ENCODE measurements at places on chromosomes 12 and 14. TPM values are rescaled to one million over a fixed set of nuclear protein-coding genes. Genes with fewer than 3 reads are reported as not detected.

DNA sequence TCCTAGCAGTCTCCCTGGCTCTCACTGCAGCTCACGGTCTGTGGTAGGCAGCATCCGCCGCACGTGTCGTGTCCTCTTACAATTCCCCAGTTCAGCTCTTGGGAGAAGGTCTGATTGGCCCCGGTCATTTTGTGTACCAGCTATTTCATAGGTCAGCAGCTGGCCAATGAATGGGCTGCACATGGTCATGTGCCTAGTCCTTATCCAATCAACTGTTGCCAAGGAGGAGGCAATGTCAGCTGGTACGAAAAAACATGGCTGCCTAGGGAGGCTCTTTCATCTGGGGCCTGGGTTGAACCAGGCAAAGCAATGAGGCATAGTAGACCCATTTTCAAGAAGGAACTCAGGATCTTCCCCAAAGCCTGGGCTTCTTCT is 46.1 kb downstream of the RNFT2 start:
- H3K36me3 ChIP-seq = no peaks in the 10 kb centered on the region
- H3K27me3 ChIP-seq = no peaks in the 10 kb centered on the region
- H3K4me3 ChIP-seq = no peak overlapping the region
- no peak overlapping the region for H3K27ac ChIP-seq

NPFF gene
- total RNA-seq = not detected

- H3K4me1 ChIP-seq = peaks cover 7% of the 10 kb centered on the region
- DNase-seq = no peak
- no peak overlapping the region for H3K27ac ChIP-seq
- no peaks in the 10 kb centered on the region for H3K27me3 ChIP-seq
- no peak overlapping the region for H3K4me3 ChIP-seq
- H3K36me3 ChIP-seq = no peaks in the 10 kb centered on the region
Observed at GRCh38 chr12:116431677-116432300, 127.4 kb upstream of the MAP1LC3B2 start.

GDF3 gene
- total RNA-seq = 0.66 TPM

DNA sequence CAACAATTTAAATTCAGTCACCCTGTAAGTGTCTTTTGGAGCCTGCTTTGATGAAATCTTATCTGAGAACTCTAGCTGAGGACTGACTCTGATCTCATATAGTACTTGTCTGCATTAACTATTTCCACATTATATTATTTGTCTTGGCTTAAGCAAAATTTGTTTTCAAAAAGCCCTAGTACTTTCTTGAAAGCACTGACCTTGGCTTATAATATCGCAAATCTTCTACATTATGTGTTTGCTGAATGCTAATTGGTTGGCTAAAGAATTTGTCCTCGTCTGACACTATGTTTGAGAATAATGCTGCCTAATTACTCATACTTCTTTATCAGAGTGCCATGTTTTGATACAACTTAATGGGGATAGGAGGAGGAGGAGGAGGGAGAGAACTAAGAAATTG is 46.9 kb upstream of the FLRT2 start:
- no peaks in the 10 kb centered on the region for H3K36me3 ChIP-seq
- H3K27me3 ChIP-seq = no peaks in the 10 kb centered on the region
- peak; percentile 58 for DNase-seq
- H3K27ac ChIP-seq = no peak overlapping the region

STXBP6 gene
- total RNA-seq = 3.9 TPM

KIF26A gene
- total RNA-seq = 12.3 TPM

DNA sequence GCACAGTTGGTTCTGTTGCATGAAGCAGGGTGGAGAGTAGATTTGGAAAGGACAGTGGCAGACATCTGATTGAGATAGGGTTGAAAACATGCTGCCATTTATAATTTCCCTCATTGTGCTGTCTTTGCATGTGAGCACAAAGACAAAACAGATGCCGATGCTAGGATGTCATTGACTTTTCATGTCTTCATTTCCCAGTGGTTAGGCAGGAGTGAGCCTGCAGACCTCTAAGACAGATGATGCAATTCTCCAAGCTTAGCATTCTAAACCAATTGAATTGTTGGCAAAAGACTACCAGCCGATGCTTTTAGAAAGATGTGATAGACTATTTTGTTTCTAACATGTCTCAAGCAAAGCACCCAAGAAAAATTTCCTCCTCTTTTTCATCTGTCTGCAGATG is 37.1 kb upstream of the PELI2 start:
- H3K27me3 ChIP-seq = no peaks in the 10 kb centered on the region
- H3K36me3 ChIP-seq = no peaks in the 10 kb centered on the region
- no peak overlapping the region for H3K4me3 ChIP-seq
- no peak for DNase-seq
- H3K4me1 ChIP-seq = no peaks in the 10 kb centered on the region

DNA sequence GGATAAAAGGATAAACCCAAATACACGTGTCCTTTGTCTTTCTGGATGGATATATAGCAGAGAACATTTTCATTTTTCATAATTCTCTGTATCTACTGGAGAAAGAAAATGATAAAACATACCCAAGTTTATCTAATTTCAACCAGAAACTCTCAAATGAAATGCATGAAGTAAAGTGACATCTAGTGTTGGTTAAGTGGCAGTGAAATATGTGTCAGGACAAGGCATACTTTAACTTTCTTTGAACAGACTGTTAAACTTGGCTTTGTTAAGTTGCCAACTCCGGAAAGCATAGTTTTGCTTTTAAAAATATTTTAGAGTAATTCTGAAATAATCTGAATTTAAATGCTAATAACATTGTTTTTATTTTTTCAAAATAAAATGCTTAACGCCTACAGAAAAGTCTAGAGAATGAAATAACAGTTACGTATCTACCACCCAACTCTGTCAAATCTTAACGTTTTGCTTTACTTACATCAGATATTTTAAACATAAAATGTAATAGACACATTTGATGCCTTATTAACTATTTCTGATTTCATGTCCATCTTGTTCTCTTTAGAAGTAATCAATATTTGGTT is 25.2 kb upstream of the NTN4 start:
- no peaks in the 10 kb centered on the region for H3K27me3 ChIP-seq
- DNase-seq = no peak
- H3K4me1 ChIP-seq = peaks cover 10% of the 10 kb centered on the region
- H3K27ac ChIP-seq = no peak overlapping the region
- H3K4me3 ChIP-seq = no peak overlapping the region
- H3K36me3 ChIP-seq = no peaks in the 10 kb centered on the region

GRCh38 chr12:67786086-67786485 is 137.5 kb downstream of the DYRK2 start:
- H3K4me3 ChIP-seq = no peak overlapping the region
- DNase-seq = no peak
- no peaks in the 10 kb centered on the region for H3K36me3 ChIP-seq
- no peaks in the 10 kb centered on the region for H3K27me3 ChIP-seq
- no peak overlapping the region for H3K27ac ChIP-seq
- no peaks in the 10 kb centered on the region for H3K4me1 ChIP-seq

- H3K36me3 ChIP-seq = no peaks in the 10 kb centered on the region
- DNase-seq = no peak
- H3K27me3 ChIP-seq = no peaks in the 10 kb centered on the region
- H3K27ac ChIP-seq = no peak overlapping the region
Observed at GRCh38 chr14:101294136-101294535, 267.2 kb upstream of the DIO3 start.

DNA sequence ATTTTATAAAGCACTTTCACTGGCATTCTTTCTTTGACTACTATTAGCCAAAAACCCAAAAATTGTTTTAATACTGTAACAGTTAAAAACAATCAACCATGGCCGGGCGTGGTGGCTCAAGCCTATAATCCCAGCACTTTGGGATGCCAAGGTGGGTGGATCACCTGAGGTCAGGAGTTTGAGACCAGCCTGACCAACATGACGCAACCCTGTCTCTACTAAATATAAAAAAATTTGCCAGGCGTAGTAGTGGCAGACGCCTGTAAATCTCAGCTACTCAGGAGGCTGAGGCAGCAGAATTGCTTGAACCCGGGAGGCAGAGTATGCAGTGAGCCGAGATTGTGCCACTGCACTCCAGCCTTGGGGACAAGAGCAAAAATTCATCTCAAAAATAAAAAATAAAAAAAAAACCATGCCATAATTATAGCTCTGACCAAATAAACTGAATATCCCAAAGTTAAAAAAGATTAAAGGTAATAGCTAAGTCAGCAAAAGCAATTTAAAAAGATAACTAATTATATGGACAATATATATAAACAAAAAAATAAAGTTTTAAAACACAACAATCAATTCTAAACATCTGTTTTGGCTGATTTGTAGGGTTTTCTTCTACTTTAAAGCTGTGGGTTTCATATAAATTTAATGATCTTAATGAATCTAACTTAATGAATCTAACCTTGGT is 10.0 kb downstream of the SINHCAF start:
- H3K36me3 ChIP-seq = no peaks in the 10 kb centered on the region
- DNase-seq = no peak
- H3K4me1 ChIP-seq = peaks cover 8% of the 10 kb centered on the region
- no peak overlapping the region for H3K27ac ChIP-seq
- H3K27me3 ChIP-seq = no peaks in the 10 kb centered on the region

- no peak overlapping the region for H3K27ac ChIP-seq
- H3K4me1 ChIP-seq = peaks cover 3% of the 10 kb centered on the region
- DNase-seq = no peak
Observed at GRCh38 chr12:120453977-120454376, 7.7 kb downstream of the GATC start.

- H3K4me1 ChIP-seq = peaks cover 51% of the 10 kb centered on the region
- H3K36me3 ChIP-seq = no peaks in the 10 kb centered on the region
- no peak overlapping the region for H3K4me3 ChIP-seq
- H3K27me3 ChIP-seq = no peaks in the 10 kb centered on the region
- no peak for DNase-seq
Observed at GRCh38 chr14:95313190-95313589, 6.5 kb downstream of the CLMN start.

DNA sequence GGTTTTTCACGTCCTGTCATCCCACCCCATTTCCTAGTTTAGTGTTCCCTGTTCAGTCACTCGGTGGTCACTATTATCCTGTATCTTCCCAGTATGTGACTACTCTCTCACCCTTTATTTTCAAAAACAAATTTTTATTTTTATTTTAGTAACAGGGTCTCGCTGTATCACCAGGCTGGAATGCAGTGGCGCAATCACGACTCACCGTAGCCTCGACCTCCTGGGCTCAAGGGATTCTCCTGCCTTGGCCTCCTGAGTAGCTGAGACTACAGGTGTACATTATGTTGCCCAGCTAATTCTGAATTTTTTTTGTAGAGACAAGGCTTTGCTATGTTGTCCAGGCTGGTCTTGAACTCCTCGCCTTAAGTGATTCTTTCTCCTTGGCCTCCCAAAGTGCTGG is 20.1 kb upstream of the PRICKLE1 start:
- no peaks in the 10 kb centered on the region for H3K4me1 ChIP-seq
- no peaks in the 10 kb centered on the region for H3K36me3 ChIP-seq
- no peak for DNase-seq

DNA sequence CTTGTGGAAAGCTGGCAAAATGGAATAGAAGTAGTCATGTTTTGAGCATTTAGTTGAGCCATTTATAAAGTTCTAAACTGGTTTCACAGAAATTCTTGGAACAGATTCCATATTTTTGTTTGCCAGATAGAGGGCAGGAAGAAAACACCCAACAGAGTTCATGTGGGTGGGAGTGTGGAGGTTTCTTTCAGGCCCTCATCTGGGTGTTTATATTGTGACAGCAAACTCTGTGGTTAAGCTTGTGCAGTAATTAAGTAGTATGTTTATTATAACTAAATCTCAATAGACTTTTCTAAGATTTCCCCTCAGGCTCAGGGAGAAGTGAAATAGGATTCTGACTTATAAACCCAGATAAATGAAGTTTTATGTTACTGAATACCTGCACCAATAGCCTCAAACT is 57.4 kb downstream of the SPPL3 start:
- H3K36me3 ChIP-seq = no peaks in the 10 kb centered on the region
- no peak overlapping the region for H3K4me3 ChIP-seq
- H3K27me3 ChIP-seq = no peaks in the 10 kb centered on the region
- H3K4me1 ChIP-seq = peaks cover 14% of the 10 kb centered on the region

DNA sequence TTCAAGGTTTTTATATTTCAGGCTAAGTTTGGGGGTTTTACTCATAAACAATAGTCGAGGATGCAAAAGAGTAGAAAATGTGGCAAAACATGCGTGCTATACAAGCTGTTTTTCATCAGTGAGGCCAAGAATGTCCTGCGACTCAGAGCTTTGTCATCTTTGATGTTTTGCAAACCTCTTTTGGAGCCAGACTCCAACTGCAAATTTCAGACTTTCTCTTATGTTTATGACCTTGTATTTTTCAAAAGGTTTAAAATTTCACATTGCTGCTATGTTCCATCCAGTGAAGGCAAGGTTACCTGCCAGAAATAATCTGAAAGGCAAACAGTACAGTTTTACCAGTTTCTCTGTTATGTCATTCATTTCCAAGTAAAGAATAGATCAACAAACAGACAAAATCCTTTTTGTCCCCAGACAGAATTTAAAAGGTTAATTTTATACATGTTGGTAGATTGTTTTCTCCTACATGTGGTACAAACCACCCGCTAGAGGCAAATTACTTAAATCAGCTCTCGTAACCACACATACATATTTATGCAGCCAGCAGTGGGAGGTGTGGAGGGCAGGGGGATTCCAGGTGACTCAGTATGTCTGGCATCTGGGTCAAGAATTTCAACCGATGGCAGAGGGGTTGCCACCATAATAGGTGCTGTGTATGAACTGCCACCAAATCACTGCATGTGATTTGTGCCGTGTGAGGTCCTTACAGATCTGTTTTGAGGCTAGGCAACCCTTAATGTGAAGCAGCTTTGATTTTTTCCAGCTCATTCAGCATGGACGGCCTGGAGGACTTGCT is 119.8 kb upstream of the CPM start:
- H3K27ac ChIP-seq = peak overlapping the region; percentile 59
- no peaks in the 10 kb centered on the region for H3K4me1 ChIP-seq
- peak; percentile 55 for DNase-seq
- H3K27me3 ChIP-seq = no peaks in the 10 kb centered on the region

DNA sequence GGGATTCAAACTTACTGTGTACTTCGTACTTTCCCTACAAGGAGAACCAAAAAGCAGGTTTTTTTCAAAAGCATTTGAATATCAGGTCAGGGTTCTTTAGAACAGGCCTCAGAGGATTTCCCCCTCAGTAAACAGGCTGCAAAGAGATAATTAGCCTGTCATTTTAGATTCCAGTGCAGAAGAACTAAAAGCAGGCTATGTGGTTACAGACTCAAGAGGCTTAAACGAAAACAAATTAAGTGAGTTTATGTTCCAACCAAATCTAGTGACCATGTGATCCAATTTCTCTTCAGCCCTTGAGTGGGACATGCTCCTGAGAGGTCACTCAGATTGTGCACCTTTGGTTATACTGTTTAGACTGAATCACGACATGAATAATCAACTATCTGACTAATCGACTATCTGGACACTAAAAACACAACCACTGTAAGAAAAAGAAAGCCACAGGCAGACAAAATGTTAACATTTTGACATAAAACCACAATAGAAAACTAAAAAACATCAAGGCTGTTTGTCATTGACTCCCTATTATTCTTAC is 4.5 kb downstream of the TMED8 start:
- peak; percentile 55 for DNase-seq
- H3K36me3 ChIP-seq = no peaks in the 10 kb centered on the region
- no peak overlapping the region for H3K4me3 ChIP-seq
- H3K4me1 ChIP-seq = peaks cover 3% of the 10 kb centered on the region
- H3K27ac ChIP-seq = no peak overlapping the region

RPS26 gene
- total RNA-seq = 46.7 TPM

- peak; percentile 30 for DNase-seq
- H3K4me1 ChIP-seq = peaks cover 16% of the 10 kb centered on the region
- H3K27ac ChIP-seq = no peak overlapping the region
- H3K36me3 ChIP-seq = no peaks in the 10 kb centered on the region
- H3K27me3 ChIP-seq = no peaks in the 10 kb centered on the region
Observed at GRCh38 chr12:112107306-112108201, 1.0 kb downstream of the NAA25 start.

PCED1B gene
- 9.2 TPM for total RNA-seq

USP44 gene
- total RNA-seq = 2.8 TPM

- no peak overlapping the region for H3K27ac ChIP-seq
- no peaks in the 10 kb centered on the region for H3K36me3 ChIP-seq
- H3K4me3 ChIP-seq = no peak overlapping the region
- no peaks in the 10 kb centered on the region for H3K27me3 ChIP-seq
Observed at GRCh38 chr12:63940310-63941005, 96.0 kb downstream of the SRGAP1 start.
